ENCODE measurements at places on chromosomes 2 and 18.

- no peak for DNase-seq
These were observed 136.2 kb upstream of the CDCA7 start for GRCh38 chr2:173218326-173219056.

DNA sequence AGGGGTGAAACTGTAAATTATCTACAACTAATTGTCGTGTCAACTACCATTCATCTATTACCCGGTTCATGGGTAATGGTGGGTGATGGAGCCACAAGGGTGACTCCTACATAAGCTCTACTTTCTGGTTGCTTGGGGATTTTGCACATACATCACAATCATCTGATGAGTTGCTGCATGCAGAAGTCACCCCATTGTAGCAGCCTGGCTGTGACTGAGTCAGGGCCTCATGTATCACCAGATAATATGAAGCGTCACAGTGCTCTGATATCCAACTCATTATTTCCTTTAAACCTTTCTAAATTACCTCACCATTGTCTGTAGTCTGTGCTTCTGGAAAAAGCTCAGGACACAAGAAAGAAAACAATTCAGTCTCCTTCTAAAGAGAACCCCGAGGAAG is 32.4 kb upstream of the GORASP2 start:
- no peak for DNase-seq

- DNase-seq: no peak
These were observed 42.5 kb upstream of the SCN1A start for GRCh38 chr2:166170356-166170755.

DNA sequence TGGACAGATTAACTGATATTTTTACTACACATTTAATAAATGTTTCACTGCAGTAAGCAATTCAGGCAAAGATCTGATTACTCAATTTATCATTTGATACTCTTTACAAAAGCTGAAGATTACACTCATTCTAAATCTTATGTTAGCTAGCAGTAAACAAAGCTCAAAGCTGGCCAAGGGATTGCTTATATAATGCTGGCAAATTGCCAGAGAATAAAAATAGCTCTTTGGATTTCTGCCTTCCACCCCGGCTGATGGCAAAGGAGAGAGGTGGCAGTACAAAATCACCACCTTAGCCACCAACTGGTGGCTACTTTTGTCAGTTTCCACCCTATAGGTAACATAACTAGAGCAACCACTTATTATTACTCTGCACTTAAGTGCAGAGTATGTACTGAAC is 320.5 kb downstream of the FSIP2 start:
- DNase-seq: no peak

DNA sequence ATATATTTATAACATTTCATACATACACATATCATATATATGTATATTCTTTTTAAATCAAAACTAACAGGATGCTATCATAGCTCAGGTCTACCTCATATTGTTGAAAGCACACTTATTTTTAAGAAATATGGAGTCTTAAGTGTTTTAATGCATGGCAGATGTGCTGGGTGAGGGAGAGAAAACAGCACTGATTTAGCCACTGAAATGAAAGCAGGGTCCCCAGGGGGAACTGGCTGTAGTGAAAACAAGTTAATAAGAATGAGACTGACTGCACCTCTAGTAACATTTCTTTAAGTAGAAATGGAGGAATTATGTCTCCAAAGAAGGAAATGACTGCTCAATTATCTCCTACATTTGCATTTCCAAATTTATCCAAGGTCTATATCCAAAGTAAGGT is 857.8 kb downstream of the DCDC2C start:
- DNase-seq: no peak

GRCh38 chr2:9753665-9754531 is 89.4 kb upstream of the TAF1B start:
- DNase-seq: no peak

DNA sequence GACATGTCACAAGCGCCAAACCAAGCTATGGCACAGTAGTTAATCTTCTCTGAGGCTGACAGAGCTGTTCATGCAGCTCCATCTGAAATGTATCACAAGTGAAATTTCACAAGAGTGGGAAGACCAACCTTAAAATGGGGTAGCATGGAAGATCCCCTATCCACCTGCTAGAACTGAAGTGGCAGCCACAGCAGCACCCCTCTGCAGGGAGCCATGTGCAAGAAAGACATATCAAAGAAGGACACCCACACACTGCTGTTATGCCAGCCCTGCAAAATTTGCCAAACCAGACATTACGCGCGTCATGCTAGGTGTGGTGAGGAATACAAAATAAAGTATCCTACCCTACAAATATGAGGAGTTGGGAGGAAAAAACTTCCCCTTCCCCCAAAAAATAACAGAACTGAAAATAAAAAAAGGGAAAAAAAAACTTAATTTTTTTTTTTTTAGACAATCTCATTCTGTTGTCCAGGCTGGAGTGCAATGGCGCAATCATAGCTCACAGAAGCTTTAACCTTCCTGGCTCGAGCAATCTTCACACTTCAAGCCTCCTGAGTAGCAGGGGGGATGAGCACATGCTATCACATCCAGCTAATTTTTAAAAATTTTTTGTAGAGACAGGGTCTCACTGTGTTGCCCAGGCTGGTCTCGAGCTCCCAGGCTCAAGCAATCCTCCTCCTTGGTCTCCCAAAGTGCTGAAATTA is 76.2 kb downstream of the STK39 start:
- no peak for DNase-seq

DNA sequence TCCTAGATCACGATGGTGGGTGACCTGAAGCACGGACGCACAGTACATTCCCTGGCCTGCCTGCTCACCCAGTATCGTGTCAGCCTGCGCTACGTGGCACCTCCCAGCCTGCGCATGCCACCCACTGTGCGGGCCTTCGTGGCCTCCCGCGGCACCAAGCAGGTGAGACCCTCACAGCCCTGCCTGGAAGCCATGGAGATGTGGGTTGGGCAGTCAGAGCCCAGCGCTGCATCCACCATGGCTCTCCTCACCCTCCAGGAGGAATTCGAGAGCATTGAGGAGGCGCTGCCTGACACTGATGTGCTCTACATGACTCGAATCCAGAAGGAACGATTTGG is 20.3 kb downstream of the SLC30A3 start:
- DNase-seq: no peak

GRCh38 chr2:8357738-8358518 is 323.9 kb upstream of the ID2 start:
- no peak for DNase-seq

- DNase-seq: no peak
These were observed 79.1 kb downstream of the ARHGEF4 start for GRCh38 chr2:130915595-130916437.

DNA sequence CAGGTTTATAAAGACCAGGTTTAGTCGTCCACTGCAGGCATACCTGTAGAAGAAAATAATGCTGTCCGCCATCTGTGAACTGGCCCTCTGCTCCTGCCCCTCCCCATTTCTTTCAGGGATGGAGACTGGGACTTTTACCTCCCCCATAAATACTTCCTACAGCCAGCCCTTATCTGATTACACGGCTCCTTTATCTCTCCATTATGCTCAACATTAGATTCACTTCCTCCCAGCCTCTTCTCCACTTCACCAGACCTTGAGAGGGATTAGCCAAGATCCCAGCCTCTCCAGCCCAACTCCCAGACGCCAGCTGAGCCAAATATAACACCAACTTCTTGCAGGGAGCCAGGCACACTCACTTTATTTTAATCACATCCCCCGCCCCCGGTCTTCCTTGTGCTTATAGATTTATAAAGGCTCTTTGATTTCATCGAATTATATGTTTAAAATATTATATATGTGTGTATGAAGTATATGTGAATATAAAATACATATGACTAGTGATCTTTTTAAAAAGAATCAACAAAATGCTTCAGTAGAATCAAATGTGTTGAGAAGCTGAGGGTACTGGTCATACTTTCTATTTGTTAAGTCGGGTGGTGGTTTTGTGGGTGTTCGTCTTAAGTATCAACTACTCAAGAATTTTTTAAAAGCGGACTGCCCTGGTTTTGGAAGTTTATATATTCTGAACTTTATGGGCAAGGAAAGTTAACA is 81.0 kb downstream of the SPRED2 start:
- no peak for DNase-seq
